CD4-positive, alpha-beta memory T cell (primary cell): ENCODE measurements at places on chromosomes 6 and 20. TPM values are rescaled to one million over a fixed set of nuclear protein-coding genes. Genes with fewer than 3 reads are reported as not detected.
A peak's percentile ranks its signal among the peaks of the same experiment; 100 is the strongest.

- peak; percentile 39 for DNase-seq
These were observed 511.8 kb upstream of the ZNF337 start for GRCh38 chr20:26208296-26209091.

- DNase-seq, result no peak
These were observed 131.6 kb upstream of the TCF21 start for GRCh38 chr6:133757335-133757734.

GRCh38 chr6:106858653-106859092, 115.9 kb downstream of the CD24 start:
- DNase-seq, result no peak

DNA sequence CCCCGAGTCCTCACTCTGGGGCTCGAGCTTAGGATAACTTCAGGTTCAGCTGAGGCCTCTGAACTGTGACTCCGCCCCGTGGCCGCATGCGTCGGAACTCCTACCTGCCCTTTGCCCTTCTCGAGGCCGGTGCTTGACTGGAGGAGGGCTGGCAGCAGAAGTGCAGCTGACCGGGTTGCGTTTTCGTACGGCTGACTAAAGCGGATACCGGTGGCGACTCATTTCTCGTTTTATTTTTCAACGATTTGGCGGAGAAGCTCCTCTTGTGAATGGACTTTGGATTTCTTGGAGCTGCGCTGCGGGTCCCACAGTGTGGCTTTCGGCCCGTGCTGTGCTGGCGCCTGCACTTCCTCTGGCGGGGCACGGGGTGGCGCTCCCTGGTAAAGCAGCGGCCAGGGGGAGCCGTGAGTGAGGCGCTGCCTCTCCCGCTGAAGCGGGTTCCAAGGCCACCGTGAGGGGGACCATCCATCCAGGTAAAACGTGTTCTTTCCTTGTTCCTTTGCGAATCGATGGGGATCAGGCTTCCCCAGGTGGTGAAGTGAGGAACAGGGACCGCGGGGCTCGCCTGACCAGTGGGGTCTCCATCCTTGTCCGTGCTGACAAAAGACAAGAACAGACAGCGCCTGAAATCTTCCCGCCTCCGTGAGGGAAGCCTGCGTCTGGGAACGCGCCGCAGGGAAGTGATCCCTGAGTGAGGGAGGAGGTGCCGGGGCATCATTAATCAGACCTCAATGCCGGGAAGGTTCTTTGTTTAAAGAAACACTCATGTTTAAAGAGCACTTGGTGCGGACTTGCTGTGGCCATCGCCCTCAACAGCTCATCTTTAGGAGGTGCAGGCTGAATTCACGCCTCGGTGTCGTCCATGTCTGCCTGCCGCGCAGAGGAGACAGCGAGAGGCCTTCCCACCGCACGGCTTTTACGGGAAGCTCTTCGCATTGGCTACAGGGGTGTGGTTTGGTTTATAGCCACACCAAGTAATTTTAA, 38.8 kb downstream of the ERMARD start:
- DNase-seq, result peak; percentile 60

GRCh38 chr20:37990571-37991151, 42.6 kb downstream of the TTI1 start:
- DNase-seq, result peak; percentile 45

DNA sequence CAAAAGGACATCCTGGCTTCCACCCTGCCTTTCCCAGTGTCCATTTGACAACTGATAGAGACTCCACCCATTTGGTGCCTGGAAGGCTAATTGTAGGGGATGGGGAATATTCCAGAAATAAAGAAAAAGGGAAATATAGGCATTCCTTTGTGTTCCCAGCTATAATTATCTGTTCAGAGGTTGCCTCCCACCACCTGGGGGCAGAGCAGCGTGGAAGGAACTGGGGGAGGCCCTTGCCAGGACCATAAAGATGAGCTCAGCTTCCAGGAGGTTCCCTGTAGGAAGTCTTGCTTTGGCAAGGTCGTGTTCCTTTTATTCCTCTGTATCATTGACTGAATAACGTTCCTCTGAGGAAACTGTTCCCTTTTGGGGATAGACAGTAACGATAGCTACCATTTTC, 214.7 kb downstream of the TFAP2C start:
- no peak for DNase-seq

- no peak for DNase-seq
These were observed 65.6 kb downstream of the TULP4 start for GRCh38 chr6:158377860-158378259.

DNA sequence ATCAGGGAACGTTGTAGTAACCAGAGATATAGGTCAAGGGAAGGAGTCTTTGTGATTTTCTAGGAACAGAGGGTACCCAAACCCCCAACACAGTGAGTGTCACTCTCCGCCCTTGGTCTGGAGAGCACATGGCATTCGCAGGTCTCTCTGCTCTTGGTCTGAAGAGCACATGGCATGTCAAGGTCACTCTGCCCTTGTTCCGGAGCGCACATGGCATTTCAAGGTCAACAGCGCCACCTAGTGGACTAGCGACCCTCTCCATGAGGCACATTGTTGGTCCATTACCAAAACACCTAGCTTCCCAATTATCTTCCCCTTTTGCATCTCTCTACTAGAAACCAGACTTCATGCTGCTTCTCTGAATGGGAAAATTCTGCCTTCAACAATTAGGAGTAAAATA, 260.0 kb downstream of the C6orf118 start:
- DNase-seq, result no peak

GRCh38 chr20:38700926-38701325, 23.4 kb upstream of the SLC32A1 start:
- no peak for DNase-seq

Gene MEI4
- total RNA-seq, result not detected

DNA sequence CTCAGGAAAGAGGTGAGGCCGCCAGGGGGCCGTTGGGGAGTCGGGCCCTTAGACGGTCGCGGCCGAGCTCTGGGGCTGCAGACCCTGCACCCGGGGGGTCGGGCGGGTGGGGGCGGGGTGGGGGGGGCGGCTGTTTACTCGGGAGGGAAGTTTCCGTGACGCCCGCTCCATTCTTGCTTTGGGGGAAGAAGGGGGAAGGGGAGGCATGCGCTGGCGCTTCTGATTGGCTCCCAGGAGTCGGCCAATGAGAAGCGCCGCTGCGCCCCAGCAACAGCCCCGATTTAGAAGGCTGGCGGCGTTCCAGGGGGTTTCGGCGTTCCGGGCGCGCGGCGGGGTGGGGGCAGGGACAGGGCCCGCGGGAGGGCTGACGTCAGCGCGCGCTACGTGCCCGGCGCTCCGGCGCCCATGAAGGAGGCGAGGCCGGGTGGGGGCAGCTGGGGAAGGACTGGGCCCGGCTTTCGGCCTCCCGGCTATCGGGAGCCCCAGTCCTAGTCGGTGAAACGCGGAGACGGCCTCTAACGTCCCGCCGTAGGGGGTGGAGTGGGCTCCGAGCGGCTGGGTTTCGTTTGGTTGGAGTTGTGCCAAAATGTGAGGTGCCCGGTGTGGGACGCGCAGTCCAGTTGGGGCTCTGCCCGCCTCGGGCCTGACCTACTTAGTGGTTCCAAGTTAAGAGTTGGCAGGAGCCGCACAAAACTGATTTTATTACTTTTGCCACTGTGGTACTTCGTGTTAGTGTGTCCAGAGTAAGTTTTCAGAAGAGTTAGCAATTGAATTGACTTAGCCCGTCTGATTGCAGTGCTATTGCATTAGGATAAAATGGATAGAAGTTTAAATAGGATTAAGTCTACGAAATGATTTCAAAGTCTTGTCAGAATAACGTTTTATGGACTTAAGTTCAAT, 1.1 kb downstream of the PNRC1 start:
- peak; percentile 97 for DNase-seq

Gene FAXC
- total RNA-seq, result not detected

GRCh38 chr6:42260972-42261371, 43.3 kb upstream of the MRPS10 start:
- DNase-seq, result no peak

GRCh38 chr6:46772762-46773161, 20.4 kb upstream of the MEP1A start:
- DNase-seq, result no peak

GRCh38 chr20:41499064-41499463, 119.1 kb downstream of the CHD6 start:
- no peak for DNase-seq

DNA sequence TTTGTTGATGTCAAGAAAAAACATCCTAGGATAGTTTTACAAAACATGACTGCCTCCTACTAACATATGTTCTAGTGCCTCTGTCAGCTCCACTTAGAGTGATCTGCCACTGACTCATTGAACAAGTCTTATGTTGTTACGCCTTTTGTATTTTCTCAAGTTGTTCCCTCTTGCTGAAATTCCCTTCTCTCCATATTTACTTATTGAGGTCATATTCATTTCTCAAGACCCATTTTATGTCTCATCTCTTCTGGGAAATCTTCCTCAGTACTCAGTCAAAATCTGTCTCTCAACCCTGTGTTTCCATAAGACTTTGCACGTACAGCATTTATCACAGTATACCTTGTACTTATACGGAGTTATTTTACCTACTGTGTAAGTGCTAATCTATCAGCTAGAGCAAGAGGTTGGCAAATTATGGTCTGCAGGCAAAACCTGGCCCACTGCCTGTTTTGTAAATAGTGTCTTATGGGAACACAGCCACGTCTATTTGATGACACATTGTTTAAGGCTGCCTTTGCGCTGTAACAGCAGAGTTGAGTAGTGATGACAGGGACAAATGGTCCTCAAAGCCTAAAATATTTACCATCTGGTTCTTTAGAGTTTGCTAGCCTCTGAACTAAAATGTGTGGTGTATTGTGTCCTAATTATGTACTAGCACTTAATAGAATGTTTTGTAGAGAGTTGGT, 83.4 kb downstream of the ADGRB3 start:
- DNase-seq, result no peak

Gene TNFRSF6B
- total RNA-seq, result not detected

GRCh38 chr6:111980143-111980542, 73.8 kb upstream of the CCN6 start:
- DNase-seq, result no peak

GRCh38 chr20:32970973-32971300, 33.3 kb downstream of the SUN5 start:
- no peak for DNase-seq

DNA sequence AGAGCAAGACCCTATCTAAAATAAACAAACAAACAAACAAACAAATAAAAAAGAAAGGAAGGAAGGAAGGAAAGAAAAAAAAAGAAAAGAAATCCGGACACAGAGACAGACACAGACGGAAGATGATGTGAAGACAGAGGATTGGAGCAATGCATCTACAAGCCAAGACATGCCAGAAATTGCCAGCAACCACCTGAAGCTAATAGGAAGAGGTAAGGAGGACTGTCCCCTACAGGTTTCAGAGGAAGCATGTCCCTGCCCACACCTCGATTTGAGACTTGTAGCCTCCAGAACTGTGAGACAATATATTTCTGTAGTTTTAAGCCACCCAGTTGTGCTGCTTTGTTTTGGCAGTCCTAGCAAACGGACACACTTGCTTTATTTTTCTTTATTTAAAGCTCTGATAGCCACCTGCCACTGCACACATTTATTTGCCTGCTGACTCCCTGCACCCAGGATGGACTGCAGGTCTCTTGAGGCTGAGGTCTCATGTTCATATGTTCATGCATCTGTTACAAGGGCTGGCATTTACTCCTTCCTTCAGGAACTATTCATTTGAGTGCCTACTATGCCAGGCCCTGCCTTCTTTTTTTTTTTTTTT, 20.7 kb upstream of the ZMYND8 start:
- no peak for DNase-seq

Gene SSTR4
- not detected for total RNA-seq

- no peak for DNase-seq
These were observed 22.8 kb downstream of the DCBLD1 start for GRCh38 chr6:117505311-117505710.

DNA sequence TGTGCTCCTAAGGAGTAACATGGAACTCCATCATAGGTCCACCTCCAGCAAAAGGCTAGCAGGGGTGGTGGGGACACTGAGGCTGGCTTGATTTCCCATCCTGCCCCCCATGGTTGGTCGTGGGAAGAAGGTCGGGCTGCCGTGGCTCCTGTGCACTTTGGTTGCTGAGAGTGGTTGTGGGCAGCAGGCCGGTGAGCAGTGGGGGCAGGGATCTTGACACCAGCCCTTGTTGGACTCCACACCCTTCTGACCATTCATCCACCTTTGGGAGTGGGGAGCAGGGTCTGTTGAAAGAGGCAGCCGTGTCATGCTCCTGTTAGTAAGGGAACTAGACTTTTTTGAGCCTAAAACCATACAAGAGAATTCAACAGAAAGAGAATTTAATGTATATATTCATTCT, 175.2 kb downstream of the ARID1B start:
- DNase-seq, result no peak

Gene ARFGEF3
- total RNA-seq, result 0.03 TPM

- DNase-seq, result no peak
These were observed 47.5 kb downstream of the ADGRG6 start for GRCh38 chr6:142349215-142349823.

GRCh38 chr6:80437221-80437620, 330.8 kb downstream of the BCKDHB start:
- DNase-seq, result no peak

Gene SLC26A8
- total RNA-seq, result not detected

Gene HLA-DQB1
- total RNA-seq, result 9.9 TPM

Gene CHRNA4
- not detected for total RNA-seq

Gene RIPOR3
- not detected for total RNA-seq

- DNase-seq, result peak; percentile 62
These were observed 7.9 kb upstream of the CDSN start for GRCh38 chr6:31128093-31128676.

- DNase-seq, result no peak
These were observed 529.9 kb downstream of the MMUT start for GRCh38 chr6:48933136-48933535.

Gene GNRH2
- total RNA-seq, result 1.9 TPM

Gene BFSP1
- total RNA-seq, result 0.94 TPM

Gene TREM2
- 4.0 TPM for total RNA-seq
